ENCODE measurements at places on chromosomes 1 and 21.

DNA sequence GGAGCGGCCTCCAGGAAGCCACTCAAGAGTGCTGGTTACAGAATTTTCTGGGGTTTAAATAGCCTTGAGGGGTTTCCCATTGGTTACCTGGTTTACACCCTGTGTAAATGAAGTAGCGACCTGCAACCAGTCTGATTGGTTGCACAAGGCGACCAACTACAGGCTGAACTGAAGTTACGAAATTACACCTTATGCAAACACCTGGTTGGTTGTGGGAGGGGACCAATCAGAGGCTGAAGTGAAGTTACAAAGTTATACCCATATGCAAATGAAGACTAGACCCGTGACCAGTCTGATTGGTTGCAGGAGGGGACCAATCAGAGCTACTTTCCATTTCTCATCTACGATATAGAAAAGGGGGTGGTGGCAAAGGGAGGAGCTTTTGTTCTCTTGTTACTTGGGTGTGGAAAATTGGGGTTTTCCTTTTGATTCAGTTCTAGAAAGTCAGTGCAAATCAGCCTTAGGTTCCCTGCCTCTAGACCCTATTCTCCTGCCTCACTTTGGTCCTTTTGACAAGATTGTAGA, 22.2 kb upstream of the C1orf174 start:
- peak; percentile 36 for DNase-seq

GRCh38 chr1:233105225-233105624, 154.8 kb downstream of the NTPCR start:
- no peak for DNase-seq

DNA sequence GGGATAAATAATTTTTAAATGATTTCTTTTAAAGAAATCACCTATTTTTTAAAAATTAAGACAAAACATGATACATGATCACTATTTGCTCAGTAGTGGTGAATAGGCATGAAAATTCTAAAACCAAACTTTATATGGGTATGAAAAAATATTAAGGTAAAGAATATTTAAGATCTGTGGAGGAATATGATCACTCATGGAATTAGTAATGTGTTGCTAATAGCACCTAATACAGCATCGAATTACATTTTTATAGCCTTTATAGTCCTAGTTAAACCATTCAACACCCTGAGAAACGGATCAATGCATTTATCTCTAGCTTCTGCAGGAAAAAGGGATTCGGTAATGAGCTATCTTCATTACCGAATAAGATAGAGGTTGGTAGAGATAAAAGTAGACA, 373.9 kb downstream of the LRRIQ3 start:
- no peak for DNase-seq

GRCh38 chr1:157399984-157400382, 152.3 kb downstream of the FCRL5 start:
- DNase-seq, result no peak

DNA sequence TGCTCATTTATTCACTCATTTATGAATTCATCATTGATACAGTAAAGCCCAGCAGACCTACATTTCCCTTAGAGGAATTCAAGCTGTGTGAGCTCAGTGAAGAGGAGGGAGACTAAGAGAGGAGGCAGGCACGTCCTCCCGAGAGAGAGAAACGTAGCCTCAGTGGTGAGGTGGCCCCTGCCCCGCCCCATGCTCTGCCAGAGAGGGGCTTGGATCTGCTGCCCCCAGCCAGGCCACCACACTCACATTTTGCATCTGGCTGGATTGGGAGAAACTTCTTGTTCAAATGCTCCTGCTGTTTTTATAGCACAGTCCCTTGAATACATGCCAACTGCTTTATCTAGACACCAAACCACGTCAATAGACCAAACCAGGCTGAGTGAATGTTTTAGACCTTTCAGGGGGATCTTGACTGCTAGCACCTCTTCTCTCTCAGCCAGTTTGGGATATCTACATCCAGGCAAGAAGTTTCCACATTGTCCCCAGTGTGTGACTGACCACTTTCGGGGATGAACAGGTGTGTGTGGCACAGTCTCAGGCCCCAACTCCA, 67.7 kb upstream of the AJAP1 start:
- DNase-seq, result no peak

DNA sequence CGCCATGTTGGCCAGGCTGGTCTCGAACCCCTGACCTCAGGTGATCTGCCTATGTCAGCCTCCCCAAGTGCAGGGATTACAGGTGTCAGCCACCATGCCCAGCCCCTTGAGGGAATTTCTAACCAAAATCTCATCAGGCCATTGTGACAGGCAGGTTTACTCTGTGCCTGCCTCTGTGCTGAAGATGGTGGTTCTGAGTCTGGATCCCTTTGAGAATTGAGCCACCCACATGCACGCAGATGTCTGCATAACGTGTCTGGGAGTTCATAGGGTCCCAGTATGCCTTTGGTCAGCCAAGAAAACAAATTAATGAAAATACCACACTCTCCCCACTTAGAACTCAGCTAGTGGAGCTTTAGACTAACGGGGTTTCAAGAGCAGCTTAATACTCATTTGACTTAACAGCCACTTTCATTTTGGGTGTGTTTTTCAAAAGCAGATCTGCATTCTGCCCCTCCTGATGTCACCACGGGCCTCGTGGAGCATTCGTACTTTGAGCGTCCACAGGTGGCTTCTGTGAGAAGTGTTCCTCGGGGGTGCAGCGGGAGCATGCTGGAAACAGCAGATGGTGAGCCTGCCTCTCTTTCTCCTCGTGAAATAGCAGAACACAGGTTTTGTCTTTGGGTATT, 45.3 kb downstream of the DIP2A start:
- no peak for DNase-seq

- DNase-seq, result no peak
Measured at GRCh38 chr1:108826081-108826635, 30.7 kb downstream of the AKNAD1 start.

- no peak for DNase-seq
Measured at GRCh38 chr21:26153758-26154157, 16.8 kb downstream of the APP start.

DNA sequence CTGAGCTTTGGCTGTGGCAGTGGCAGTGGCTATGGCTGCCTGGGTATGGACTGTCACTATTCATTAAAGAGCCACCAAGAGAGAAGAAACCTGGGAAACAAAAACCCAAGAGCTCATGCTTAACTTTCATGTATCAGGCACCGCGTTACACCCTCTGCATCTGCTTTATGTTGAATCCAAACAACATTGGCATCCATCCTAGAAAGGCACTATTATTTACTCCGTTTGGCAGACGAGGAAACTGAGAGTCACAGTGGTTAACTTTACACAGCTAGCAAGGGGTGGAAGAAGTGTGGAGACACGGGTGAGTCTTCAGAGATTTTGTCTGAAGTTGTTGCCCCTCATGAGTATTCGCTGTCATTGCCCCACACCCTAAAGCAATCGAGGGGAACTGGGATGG, 63.8 kb downstream of the PLXNA2 start:
- no peak for DNase-seq

GRCh38 chr1:15057834-15058233, 95.7 kb upstream of the TMEM51 start:
- DNase-seq, result no peak

- DNase-seq, result no peak
Measured at GRCh38 chr1:233038581-233038980, 88.2 kb downstream of the NTPCR start.

DNA sequence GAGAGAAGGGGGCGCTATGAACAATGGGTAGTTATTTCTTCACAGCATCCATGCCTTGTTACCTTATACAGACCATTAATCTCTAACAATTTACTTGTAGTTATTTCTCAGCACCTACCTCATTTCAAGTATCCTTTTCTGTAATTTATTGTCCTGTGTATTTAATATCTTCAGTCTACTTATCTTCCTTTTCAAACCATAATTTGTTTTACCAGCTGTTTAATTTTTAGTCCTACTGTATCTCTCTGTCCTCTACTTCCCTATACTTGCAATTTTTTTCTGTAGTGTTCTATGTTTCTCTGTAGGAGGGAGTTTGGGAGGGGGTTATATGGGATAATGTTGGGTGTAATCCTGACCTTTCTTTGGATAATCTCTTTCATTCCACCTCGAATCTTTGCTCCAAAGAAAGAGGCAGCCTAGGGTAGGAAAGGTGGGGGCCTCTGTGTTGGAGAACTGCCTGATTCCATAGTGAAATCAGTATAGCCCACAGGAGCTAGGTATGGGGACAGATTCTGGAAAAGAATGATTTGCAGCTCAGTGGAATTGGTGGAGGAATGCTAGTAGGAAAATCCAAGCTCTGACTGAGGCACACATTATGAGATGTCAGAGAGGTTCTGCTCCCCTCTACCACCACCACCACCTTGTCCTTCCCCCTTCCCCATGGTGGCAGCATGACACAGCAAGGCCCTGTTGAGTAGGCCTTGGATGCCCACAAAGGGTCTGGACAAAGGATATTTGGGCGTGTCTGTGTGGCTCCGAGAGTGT, 642 bp downstream of the MLLT11 start:
- DNase-seq, result no peak

DNA sequence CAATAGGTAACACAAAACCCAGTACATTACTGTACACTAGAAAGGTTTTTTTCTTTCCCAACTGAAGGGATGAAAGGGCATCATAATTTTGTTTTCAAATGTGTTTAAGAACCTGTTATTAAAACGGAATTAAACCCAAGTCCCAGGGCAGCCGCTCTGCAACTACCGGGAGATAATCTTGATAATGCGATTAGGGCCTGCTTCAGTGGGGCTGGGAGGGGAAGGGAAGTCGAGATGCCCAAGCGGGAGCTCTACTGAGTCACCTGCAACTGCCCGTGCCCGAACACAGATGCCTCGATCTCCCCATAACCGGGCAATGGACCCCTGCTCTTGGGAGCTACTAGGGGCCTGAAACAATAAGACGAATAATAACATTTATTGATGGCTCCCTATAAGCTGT, 61.4 kb downstream of the KAZN start:
- DNase-seq, result no peak

All from NCI-H1048 (cell line).